Mesenchymal stem cell (in vitro differentiated cells and primary cell): ENCODE measurements at places on chromosomes 1 and 21.

GRCh38 chr21:40719615-40720014 lies 127.3 kb downstream of the DSCAM start:
- H3K4me3 ChIP-seq: no peak overlapping the region
- no peaks in the 10 kb centered on the region for H3K27me3 ChIP-seq
- H3K27ac ChIP-seq: no peak overlapping the region
- H3K36me3 ChIP-seq: no peaks in the 10 kb centered on the region
- no peak for DNase-seq

- no peaks in the 10 kb centered on the region for H3K4me1 ChIP-seq
- H3K4me3 ChIP-seq: no peak overlapping the region
- no peaks in the 10 kb centered on the region for H3K36me3 ChIP-seq
- no peaks in the 10 kb centered on the region for H3K27me3 ChIP-seq
Measured at GRCh38 chr21:40603774-40604173, 243.2 kb downstream of the DSCAM start.

GRCh38 chr1:212656730-212657129 lies 42.9 kb downstream of the BATF3 start:
- peak; percentile 34 for DNase-seq
- no peaks in the 10 kb centered on the region for H3K36me3 ChIP-seq
- peaks cover 4% of the 10 kb centered on the region for H3K4me1 ChIP-seq
- no peaks in the 10 kb centered on the region for H3K27me3 ChIP-seq

- no peaks in the 10 kb centered on the region for H3K36me3 ChIP-seq
- H3K27me3 ChIP-seq: peaks cover 44% of the 10 kb centered on the region
- H3K4me3 ChIP-seq: no peak overlapping the region
Measured at GRCh38 chr1:212586206-212587015, 22.1 kb upstream of the ATF3 start.

- peak; percentile 41 for DNase-seq
- H3K4me3 ChIP-seq: no peak overlapping the region
- no peaks in the 10 kb centered on the region for H3K36me3 ChIP-seq
- H3K27me3 ChIP-seq: no peaks in the 10 kb centered on the region
Measured at GRCh38 chr1:76279101-76279748, 204.7 kb downstream of the ST6GALNAC3 start.

DNA sequence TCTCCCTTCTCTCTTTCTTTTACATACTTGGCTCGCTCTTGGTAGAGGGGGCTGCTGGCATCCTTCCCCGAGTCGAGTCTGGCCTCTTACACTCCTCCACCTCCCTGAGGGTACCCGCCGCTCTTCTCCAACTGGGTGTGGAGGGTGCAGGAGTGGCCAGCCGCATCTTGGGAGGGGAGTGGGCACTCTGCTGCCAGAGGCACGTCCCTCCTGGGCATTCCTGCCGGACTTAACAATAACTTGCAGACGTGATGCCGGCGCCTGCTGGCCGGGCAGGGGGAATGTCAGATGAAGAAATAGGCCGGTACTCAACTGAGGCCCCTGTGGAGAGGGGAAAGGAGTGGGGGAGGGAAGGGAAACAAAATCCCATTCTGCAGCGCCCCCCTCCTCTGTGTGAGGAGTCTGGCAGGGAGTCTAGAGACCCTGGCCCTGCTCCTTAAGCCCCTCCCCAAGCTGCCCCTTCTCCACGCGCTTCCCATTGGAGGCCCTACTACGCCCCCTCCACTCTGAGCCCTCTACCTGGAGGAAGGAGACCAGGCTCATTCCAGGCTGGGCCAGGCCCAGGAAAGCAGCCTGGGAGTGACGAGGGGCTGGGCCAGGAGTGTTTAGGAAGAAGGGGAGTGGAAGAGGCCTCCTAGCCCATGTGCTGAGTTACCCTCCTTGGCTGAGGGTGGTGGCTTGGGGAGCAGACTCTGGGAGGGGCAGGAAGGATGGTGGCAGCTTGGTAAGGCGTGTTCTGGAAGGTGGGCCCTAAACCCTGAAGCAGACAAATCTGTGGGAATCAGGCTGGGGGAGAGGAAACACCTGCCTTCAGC lies 1.8 kb downstream of the ATP2B4 start:
- H3K4me3 ChIP-seq: peak overlapping the region; percentile 65
- peaks cover 13% of the 10 kb centered on the region for H3K4me1 ChIP-seq
- peak; percentile 75 for DNase-seq
- no peaks in the 10 kb centered on the region for H3K36me3 ChIP-seq

DNA sequence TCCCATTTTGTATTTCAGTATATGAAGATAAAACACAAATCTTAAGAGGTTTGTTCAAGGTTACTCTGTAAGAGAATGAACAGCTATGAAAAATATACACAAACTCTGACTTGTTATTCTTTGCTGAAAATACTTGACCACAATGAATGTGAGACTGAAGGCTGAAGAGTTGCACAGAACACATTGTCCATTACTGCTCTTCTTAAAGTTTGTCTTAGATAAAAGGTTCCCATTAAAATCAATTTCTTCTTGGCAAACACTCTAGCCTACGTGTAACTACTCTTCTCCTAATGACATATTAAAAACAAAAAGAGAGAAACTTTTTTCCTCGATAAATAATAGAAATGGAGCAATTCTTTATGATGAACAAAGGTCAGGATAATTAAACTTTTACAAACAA lies 45.2 kb upstream of the RABGAP1L start:
- no peak overlapping the region for H3K27ac ChIP-seq
- no peaks in the 10 kb centered on the region for H3K36me3 ChIP-seq
- no peaks in the 10 kb centered on the region for H3K27me3 ChIP-seq

GRCh38 chr1:227887697-227888403 lies 59.9 kb downstream of the WNT9A start:
- no peaks in the 10 kb centered on the region for H3K36me3 ChIP-seq
- peak overlapping the region; percentile 33 for H3K4me3 ChIP-seq
- DNase-seq: peak; percentile 6
- no peak overlapping the region for H3K27ac ChIP-seq

DNA sequence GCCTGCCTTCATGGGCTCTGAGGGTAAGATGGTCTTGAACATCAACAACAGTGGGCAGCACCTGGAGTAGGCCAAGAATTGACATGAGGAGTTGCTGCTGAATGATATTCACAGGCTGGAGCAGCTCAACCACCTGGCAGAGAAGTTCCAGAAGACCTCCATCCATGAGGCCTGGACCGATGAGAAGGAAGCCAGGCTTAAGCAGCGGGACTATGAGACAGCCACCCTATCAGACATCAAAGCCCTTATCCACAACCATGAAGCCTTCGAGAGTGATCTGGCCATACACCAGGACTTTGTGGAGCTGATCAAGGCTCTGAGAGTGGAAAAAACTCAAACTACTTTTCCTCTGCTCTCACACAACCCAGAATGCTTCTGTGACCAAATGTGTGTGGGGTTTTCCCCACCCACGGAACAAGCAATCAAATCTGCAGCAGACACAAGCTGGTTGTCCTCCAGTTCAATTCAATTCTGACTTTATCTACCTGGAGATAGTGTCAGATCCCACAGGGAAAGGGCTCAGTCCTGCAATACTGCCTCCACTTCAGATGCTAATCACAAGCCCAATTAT lies 12.1 kb upstream of the EPHA10 start:
- no peak for DNase-seq
- H3K27ac ChIP-seq: no peak overlapping the region
- H3K27me3 ChIP-seq: peaks cover 29% of the 10 kb centered on the region
- no peak overlapping the region for H3K4me3 ChIP-seq

DNA sequence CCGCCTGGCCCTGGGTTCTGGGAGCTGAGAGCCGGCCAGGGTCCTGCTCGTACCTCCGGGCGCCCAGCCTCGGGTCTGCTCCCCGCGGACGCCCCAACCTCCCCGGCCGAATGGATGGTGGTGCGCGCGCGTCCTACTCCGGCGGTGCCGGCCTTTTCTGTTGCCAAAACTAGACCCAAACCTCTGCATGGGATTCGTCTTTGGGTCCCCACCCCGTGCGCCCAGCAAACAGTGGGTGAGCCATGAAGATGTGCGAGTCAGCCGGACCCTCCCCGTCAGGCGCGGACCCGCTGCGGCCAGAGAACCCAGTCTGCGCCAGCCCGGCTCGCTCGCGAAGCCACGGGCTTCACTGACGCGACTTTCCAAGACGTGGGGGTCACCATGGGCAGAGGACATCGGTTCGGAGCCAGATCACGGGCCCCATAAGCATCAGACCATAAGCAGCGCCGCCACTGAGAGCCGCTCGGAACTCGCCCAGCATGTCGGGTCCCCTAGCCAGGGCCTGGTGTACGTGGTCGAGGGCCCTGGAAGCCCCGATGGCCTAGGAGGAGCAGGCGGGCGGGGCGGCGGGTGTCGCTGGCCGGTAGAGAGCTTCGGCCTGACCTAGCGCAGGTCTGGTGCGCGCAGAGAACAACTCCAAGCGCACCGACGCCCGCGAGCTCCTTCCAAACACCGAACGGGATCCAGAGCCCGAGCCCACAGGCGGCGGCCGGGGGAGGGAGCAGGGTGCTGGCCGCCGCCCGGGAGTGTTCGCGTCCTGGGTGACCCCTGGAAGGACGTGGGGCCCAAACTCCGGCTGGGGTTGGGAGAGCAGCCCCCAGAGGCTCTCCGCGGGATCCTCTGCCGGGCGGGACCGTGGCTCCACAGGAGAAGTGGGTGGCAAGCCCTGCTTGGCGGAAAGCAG lies 1.0 kb upstream of the TP73 start:
- H3K4me3 ChIP-seq: no peak overlapping the region
- H3K4me1 ChIP-seq: peaks cover 21% of the 10 kb centered on the region
- DNase-seq: peak; percentile 30
- H3K36me3 ChIP-seq: peaks cover 12% of the 10 kb centered on the region

DNA sequence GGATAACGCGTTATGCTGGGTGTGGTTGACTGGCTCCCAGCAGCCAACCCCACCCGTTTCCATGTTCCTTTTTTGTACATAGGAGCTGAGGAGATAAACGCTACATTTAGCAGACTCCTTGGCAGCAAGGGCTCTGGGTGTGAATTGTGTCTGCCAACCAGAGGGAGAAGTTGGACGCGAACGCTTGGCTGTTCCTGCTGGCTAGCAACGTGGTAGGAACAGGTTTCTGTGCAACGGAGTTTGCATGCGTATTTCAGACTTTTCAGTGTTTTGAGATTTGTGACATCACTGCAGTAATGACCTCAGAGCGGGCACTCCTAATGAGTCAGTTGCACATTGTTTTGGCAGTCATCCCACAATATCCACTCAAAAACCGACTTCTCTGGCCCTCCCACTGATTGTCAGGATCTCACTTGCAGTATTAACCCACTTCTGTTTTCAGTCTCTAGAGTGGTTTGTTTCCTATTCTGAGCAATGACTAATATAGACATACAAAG lies 98.7 kb upstream of the RGS1 start:
- H3K27me3 ChIP-seq: no peaks in the 10 kb centered on the region
- peaks cover 2% of the 10 kb centered on the region for H3K4me1 ChIP-seq
- H3K36me3 ChIP-seq: no peaks in the 10 kb centered on the region
- no peak overlapping the region for H3K4me3 ChIP-seq
- DNase-seq: peak; percentile 57

DNA sequence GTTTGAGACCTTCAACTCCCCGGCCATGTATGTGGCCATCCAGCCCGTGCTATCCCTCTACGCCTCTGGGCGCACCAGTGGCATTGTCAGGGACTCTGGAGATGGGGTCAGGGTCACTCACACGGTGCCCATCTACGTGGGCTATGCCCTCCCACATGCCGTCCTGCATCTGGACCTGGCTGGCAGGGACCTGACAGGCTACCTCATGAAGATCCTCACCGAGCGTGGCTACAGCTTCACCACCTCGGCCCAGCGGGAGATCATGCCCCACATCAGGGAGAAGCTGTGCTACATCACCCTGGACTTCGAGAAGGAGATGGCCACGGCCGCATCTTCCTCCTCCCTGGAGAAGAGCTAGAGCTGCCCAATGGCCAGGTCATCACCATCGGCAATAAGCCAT lies 36.5 kb upstream of the ZP4 start:
- no peak overlapping the region for H3K4me3 ChIP-seq
- H3K36me3 ChIP-seq: no peaks in the 10 kb centered on the region
- H3K27ac ChIP-seq: no peak overlapping the region
- DNase-seq: no peak
- no peaks in the 10 kb centered on the region for H3K4me1 ChIP-seq

DNA sequence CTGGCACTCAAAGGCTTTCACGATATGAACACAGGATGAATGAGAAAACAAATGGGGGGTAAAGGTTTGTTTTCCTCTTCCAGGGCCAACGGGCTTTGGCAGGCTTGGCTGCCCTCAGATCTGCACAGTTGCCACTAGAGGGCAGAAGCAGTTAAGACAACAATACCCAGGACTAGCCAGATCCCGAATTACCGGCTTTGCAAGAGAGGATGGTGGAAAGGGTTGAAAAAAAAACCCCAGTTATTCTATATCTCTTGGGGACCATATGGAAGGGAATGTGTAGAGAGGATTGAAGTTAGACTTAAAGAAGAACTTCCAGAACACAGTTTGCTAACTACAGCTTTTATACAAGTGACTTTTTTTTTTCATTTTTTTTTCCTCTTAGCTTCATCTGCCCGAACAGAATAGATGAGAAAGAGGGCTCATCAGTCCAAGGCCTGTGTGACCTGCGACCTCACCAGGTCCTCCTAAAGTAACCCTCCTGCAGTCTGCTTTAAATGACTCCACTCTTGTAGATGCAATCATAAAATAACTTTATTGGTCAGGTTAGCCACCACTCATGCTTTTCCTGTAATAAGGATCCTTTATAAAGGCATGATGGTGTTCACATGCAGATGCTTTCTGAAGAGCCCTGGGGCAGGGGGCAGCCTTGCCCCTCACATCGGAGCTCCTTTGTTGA lies 10.7 kb downstream of the FMOD start:
- H3K36me3 ChIP-seq: no peaks in the 10 kb centered on the region
- H3K27ac ChIP-seq: no peak overlapping the region
- H3K4me1 ChIP-seq: peaks cover 2% of the 10 kb centered on the region
- H3K4me3 ChIP-seq: no peak overlapping the region
- no peaks in the 10 kb centered on the region for H3K27me3 ChIP-seq
- DNase-seq: peak; percentile 83

DNA sequence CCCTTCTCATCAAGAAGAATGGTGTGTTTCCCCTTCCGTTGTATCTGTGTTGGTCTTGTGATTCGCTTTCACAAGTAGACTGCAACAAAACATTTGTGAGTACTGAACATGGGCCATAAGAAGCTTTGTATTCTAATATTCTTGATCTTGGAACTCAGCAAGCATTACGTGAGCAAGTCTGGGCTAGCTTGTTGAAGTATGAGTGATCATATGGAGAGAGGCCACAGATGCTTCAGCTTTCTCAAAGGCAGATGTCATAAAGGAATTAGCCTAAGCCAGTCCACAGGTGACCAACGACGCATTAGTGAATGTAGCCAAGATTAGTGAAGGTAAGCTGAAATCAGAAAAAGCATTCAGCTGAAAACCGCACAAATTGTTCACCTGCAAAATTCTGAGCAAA lies 609.6 kb upstream of the NEGR1 start:
- DNase-seq: no peak
- no peak overlapping the region for H3K4me3 ChIP-seq
- H3K27me3 ChIP-seq: no peaks in the 10 kb centered on the region
- H3K27ac ChIP-seq: no peak overlapping the region
- H3K4me1 ChIP-seq: no peaks in the 10 kb centered on the region

DNA sequence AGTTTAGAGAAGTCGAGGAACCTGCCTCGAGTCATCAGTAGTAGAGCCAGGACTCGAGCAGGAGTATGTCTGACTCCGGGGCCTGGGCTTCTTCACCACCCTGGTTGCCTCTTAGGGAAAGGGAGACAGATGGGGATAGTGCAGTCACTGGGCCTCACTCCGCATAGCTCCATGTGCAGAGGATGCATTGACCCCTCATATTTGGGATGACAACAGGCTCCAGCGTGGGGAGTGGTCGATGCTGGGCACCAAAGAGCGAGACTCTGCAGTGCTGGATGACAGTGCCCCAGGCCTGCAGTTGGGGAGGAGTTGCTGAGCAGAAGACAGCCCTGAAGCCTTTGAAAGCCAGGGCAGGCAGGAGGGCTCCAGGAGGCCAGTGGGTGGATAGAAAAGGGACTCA lies 20.8 kb upstream of the TENT5C start:
- no peak overlapping the region for H3K27ac ChIP-seq
- H3K27me3 ChIP-seq: peaks cover 33% of the 10 kb centered on the region
- no peaks in the 10 kb centered on the region for H3K36me3 ChIP-seq
- H3K4me1 ChIP-seq: no peaks in the 10 kb centered on the region
